NCI-H1105 treated with DMSO at 0.1 percent for 48 hours (cell line): ENCODE measurements at places on chromosomes 12 and 14.

DNA sequence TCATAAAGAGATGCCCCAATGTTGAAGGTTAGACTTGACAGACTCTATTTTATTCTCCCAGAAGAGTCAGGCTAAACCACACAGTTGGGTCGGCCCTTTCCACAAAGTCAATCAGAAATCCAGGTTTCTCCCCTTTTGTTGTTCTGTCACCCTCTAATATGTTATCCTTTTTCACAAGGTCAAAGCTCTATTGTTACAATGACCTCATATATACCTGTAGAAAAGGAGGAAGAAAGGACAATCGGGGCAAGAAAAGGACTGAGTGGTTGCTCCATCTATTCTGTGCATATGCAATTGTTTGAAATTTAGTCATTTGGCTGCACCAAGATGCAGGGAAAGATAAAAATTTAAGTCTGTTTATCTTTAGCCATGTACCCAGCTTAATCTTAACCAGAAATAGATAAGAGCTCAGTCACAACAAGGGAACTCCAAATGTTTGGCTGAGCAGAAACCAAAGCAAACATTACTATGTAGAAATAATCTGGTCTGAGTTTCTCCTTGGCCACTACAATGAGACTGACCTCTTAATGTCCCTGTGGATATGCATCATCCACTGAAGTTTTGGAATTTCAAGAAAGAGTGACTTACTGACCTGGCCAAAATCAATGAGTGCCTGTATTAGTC, 503.7 kb downstream of the GALC start:
- no peak for DNase-seq

- DNase-seq = no peak
Observed at GRCh38 chr14:70981000-70981952, 74.0 kb downstream of the PCNX1 start.

- no peak for DNase-seq
Observed at GRCh38 chr12:13422291-13422690, 225.8 kb downstream of the EMP1 start.

DNA sequence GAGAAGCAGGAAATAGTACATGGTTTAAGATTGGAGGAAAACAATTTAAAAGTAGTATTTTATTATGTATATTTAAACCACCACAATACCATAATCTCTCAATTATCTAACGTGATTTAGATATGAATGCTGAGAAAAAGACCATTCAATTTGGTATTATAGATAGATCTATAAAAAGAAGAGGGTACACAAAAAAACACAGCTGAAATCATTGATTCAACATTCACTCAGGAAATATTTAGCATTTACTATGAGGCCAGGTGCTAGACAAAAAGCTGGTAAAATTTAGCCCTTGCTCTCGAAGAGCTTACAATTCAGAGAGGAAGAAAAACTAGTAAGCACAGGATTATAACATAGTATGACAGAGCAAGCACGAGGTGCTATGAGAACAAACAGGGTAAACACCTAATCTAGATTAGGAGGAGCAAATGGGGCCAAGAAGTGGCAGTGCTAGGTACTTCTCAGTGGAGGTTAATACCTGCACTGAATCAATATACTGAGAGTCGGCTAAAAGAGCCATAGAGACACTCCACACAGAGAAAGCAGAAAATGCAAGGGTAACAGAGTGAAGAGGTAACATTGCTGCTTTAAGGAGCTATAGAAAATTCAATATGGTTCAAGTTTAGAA, 27.6 kb downstream of the TRIP11 start:
- DNase-seq = no peak

- no peak for DNase-seq
Observed at GRCh38 chr14:20476776-20477175, 7.6 kb downstream of the PNP start.

- no peak for DNase-seq
Observed at GRCh38 chr12:79274501-79275064, 410.0 kb downstream of the SYT1 start.

DNA sequence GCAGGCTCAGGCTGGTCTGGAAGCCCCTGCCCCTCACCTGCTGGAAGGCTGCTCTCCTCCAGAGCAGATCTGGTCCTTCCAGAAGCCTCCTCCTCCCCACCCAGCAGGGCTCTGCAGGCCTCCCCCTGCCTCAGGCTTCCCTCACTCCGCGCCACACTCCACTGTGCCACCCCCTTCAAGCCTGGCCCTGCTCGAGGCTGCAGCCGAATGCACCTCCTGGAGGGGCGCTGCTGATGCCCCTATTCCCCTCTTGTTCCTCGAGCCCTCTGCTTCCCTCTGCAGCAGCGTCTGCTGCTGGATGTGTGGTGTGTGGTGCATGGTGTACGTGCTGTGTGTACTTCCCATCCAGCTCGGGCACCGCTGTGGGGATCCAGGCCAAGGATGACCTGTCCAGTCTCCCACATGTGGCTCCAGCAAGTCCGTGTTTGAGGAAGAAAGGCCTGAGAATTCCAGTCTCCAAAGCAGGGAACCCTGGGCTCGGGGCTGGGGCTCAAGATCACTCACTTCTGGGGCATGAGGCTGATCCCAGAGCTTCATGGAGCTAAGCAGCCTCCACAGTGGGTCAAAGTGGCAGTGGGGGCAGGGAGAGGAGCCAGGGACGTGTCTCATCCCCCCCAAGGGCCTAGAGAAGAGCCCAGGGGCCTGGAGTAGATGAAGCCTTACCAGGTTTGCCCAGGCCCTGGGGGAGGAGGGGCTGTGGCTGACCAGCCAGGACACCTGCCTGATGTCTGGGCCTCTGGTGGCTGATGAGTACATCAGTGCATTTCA, 136.0 kb upstream of the C14orf180 start:
- DNase-seq = no peak
